ENCODE measurements at places on chromosomes 7 and 10. TPM values are rescaled to one million over a fixed set of nuclear protein-coding genes. Genes with fewer than 3 reads are reported as not detected.

TMUB1 gene
- total RNA-seq = 34.7 TPM

GCK gene
- not detected for total RNA-seq

GNAT3 gene
- total RNA-seq = not detected

ZDHHC4 gene
- total RNA-seq = 48.9 TPM
